Activated CD8-positive, alpha-beta memory T cell treated with anti-CD3 and anti-CD28 coated beads for 1 hour (primary cell): ENCODE measurements at places on chromosomes 7 and 10.

DNA sequence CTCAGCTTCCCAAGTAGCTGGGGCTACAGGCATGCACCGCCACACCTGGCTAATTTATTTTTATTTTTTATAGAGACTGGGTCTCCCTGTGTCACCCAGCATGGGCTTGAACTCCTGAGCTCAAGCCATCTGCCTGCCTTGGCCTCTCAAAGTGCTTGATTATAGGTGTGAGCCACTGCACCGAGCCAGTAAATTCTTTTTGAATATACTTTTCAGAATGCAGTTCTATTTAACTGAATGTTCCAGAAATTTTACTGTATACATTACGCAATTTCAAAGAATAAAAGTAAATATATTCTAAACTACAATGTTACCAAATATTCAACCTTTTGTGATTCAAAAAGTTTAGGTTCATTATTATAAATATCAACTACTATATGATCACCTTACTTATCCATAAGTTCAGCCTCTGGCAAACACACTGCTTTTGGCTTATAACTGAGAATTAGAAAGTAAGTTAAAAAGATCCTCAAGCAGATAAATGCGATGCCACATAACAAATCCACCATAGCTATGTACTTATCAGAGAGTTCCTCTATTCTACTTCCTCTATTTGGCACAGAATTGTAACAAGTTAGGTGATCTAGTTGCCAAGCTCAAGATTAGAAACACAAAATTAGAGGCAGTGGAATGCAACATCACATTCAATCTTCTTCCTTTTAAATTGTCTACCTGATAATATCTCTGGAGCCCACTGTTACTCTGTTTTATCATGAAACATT lies 118.2 kb downstream of the ANK3 start:
- no peak for DNase-seq

GRCh38 chr7:155428171-155428834 lies 29.6 kb upstream of the EN2 start:
- DNase-seq: no peak

- DNase-seq: no peak
Observed at GRCh38 chr7:41305001-41305400, 397.9 kb downstream of the INHBA start.

DNA sequence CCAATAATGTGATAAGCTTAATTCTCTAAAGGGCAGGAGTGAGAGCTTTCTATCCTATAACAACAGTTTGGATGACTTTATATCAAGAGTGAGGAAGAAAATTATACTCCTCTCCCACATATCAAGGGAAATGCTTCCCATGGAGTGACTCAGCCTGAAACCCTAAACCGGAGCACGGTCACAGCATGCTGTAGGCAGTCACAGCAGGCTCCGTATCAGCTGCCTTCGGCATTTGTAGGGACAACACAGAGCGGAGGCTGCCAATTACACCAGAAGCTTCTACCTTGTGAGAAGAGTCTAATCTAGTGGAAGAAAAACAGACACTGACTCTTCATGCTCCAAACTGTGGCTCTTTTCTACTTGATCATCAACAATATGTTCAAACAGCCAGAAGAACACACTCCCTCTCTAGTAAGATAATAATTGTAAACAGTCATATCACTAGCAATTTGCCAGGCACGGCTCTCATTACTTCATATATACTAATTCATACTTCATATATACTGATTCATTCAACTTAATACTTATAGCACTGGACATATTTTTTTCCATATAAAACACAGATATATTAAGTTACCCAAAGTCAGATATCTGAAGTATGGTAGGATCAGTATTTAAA lies 65.9 kb downstream of the DGKB start:
- no peak for DNase-seq

DNA sequence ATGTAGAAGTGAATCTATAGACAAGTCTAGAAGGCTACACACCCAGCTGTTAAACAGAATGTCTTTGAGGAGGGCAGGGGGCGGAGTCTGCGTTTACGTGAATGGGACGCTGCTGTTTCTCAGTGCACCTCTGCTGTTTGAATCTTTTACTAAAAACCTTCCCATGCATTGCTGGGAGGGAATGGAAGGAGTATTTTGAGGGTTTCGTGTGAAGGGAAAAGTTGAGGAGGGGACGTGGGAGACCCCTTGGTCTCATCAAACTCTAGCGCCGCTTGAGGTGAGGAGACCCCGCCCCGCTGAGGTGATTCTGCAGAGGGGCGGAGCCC lies 492 bp upstream of the VCL start:
- no peak for DNase-seq

DNA sequence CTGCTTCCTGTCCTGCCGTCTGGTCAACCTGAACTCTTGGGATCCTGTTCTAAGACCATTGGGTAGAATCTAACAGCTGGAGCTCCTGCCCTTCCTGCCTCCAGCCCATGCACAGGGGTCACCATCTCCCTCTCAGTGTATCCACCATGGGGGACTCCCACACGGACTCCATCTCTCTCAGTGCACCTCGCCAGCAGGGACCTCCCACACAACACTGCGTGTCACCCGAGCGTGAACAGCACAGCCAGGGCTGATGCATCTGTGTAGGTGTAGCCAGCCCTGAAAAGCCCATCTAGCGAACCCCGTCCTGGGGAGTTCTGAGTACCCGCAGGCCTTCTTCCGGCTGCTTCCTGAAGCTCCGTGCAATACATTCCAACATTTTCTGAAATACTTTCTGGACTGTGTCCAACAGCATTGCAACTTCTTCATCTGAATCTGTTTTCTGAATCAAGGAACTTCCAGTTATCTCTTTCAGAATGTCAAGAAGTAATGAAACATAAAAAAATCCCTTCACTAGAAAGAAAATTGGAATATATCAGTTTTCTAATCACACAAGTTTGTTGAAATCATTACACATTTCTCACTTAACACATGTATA lies 52.5 kb downstream of the NCAPG2 start:
- DNase-seq: no peak

DNA sequence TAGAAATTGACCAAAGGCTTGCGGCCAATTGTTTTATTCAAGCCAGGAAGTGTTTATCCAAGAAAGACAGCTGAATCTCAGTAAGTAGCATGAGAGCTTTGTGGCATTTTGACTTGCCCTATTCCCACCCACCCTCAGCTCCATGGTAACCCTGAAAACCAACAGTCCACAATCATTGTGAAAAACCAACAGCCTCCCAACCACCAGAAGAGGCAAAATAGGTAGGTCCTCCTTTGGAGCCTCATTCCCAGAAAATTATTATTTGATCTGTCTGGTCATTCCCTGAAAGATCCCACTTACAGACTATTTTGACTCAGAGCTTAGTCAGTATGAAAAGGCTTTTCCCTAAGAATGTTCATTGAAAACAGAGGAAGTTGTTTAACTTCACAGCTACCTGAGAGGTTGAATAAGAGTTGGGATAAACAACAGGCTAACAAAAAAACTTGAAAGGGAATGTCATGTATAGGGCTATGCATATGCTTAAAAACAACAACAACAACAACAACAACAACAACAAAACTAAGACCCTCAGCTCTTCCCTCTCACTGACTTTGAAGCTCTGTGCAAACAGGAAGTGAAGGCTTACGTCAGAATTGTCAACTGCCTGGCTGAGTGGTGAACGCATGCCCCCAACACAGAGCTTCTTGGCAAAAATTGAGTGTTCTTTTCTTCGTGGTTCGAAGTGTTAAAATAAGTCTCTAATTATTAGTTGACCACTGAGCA lies 11.2 kb downstream of the KPNA7 start:
- DNase-seq: no peak
